ENCODE measurements at places on chromosomes 5 and 9.

DNA sequence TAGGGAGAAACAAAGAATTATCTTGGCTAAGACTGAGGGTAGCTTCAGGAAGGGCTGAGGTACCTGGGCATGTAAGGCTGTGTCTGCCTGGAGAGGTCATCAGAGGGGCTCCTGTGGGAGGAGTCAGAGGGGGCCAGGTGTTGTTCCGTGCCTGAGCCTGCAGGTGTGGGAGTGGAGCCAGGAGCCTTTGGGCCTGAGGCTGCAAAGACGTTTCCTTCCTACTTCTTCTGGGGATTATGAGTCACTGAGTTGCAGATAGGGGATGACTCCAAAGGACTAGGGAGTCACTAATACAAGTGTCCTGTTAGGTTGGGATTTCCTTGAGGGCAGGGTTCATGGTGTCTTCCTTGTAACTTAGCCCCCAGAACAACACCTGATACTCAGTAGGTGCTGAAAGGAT, 391.1 kb downstream of the ARHGEF28 start:
- DNase-seq: no peak

DNA sequence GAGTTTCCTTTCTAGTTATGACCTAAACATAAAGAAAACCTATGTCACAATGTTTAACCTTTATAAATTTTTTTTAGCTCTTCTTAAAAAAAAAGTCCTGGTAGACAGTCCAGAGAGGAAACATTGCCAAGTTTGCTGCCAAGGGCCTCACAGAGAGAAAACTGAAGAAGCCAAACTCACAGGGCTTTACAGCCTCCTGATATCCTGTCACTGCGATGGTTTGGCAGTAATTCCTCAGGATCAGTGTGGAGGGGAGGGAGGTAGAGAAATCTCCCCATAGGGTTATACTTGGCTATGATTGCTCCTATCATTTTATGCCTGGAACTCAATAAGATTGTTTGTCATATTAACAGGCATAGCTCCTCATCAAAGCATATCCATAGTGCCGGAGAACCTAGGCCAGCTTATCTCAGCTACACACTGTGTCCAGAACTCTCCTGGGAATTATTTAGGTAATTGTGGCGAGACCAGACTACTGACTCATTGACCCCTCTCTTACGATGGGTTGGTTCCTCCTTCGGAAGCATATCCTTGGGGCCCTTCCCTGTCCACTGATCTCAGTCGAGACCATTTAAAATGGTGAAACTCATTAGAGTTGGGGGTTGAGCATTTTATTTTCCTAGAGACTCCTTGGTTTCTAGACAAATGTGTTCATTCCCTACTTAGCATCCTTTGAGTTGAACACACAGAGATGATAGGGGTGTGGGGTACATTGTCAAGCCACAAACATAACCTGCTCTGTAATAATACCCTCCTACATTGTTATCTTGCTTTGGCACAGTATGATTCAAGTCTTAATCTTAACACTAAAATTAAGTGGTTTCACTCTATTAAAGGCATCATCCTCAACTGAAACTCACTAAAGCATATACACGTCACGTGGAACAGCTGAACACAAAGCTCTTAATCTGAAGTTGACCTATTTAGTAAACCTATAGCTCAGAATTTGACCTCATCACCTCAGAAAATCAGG, 53.4 kb upstream of the TMC1 start:
- no peak for DNase-seq

GRCh38 chr9:134083451-134083850, 15.6 kb upstream of the BRD3 start:
- no peak for DNase-seq

DNA sequence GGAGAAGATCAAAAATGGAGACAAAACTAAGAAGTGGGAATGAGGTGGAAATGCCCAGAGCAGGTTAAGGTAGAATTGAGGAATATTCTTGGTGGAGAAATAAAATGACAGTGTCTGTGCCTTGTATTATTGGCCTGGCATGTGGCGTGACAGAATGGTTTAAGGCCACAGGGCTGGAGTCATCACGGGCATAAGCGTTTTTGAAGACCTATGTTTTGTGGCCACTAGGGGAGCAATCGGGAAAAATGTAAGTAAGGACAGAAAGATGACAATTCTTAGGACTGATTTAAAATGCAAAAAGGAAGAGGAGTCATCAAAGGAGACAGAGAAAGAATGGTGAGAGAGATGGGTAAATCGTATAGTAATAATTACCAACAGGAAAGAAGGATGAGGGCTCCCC, 72.2 kb upstream of the EPB41L4A start:
- DNase-seq: no peak

DNA sequence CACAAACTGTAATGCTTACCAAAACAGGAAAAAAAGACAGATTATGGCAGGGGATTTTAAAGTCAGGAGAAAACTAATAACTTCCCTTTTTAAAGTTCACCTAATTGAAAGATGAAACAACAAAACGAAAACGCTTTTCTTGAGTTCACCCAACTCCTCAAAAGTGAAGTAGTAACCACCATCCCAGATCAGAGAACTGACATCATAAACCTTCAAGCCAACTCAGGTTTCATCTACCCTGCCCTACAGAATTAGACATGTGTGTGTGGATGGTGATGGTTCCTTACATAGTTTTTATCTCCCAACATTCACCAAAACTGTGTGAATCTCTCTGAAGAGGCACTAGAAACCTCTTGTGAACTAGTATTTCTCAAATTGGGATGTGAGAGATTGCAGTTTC, 195.2 kb upstream of the PTGER4 start:
- DNase-seq: no peak

GRCh38 chr5:154844809-154845208, 5.6 kb downstream of the FAXDC2 start:
- DNase-seq: no peak

- no peak for DNase-seq
Observed at GRCh38 chr9:113461943-113462342, 1.6 kb upstream of the RGS3 start.

DNA sequence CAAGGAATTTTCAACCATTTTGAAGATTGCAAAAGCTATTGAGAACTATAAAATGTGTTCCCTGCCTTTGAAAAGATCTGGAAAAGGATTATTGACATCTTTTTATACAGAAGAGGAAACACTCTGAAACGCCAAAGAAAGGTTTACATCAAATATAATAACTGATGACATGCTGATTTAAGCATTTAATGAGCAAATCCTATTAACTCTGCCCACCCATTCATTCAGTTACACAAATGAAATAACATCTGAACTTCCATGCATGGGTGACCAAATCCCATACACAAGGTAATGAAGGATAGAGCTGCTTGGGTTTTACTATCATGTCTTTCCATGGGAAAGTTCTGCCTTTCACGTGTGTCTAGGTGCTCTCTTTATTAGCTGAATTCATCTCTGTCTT, 589.4 kb upstream of the WWC1 start:
- DNase-seq: no peak

- DNase-seq: no peak
Observed at GRCh38 chr9:70493029-70493428, 78.6 kb upstream of the KLF9 start.

- no peak for DNase-seq
Observed at GRCh38 chr9:92631452-92632343, 38.2 kb downstream of the IPPK start.
